Stimulated activated effector memory CD8-positive, alpha-beta T cell treated with anti-CD3 and anti-CD28 coated beads, Interleukin-12 subunit alpha, Interleukin-12 subunit beta, amount 100 ng/mL, for 72 hours (primary cell): ENCODE measurements at places on chromosomes 2 and 18.

GRCh38 chr2:104969564-104969963 lies 68.3 kb upstream of the MRPS9 start:
- no peak for DNase-seq

DNA sequence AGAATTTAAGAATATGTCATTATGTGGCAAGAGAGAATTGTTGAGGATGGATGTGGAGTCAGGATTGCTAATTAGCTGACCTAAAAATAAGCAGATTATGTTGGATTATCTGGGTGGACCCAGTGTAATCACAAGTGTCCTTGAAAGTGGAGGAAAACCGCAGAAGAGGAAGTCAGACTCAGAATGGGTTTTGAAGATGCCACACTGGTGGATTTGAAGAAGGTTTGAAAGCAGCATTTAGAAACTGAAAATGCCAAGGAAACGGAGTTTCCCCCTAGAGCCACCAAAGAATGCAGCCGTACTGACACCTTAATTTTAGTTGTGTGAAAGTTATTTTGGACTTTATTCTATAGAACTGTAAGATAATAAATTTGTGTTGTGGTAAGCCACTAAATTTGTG lies 41.6 kb upstream of the DPP10 start:
- DNase-seq: no peak

DNA sequence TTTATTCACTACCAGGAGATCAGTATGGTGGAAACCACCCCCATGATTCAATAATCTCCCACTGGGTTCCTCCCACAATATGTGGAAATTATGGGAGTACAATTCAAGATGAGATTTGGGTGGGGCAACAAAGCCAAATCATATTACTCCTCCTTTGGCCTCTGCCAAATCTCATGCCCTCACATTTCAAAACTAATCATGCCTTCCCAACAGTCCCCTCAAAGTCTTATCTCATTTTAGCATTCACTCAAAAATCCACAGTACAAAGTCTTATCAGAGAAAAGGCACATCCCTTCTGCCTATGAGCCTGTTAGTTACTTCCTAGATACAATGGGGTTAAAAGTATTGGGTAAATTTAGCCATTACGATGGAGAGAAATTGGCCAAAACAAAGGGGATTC lies 989.5 kb upstream of the CNTNAP5 start:
- DNase-seq: no peak

GRCh38 chr18:56501896-56502295 lies 136.5 kb downstream of the TXNL1 start:
- DNase-seq: no peak
